ENCODE measurements at places on chromosomes 3 and 15. TPM values are rescaled to one million over a fixed set of nuclear protein-coding genes. Genes with fewer than 3 reads are reported as not detected.

DNA sequence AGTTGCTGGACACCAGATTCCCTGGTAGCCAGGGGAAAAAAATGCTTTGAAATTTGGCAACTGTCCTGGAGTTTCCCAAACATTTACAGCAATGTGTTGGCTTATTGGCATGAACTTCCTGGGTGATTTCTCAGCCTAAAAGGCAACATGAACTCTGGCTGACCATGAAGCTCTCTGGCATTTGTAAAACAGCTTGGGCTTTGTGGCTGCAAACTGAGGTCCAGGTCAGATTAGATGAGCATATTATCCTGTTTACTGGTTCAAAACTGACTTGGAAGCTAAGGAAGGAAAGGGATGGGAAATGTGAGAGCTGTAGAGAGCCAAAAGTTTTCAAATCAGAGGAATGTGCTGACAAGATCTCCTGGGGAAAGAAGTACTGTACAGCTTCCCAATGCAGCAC lies 139.0 kb downstream of the P3H2 start:
- no peak overlapping the region for H3K4me3 ChIP-seq
- no peaks in the 10 kb centered on the region for H3K27me3 ChIP-seq
- H3K27ac ChIP-seq, result no peak overlapping the region
- H3K4me1 ChIP-seq, result no peaks in the 10 kb centered on the region

DNA sequence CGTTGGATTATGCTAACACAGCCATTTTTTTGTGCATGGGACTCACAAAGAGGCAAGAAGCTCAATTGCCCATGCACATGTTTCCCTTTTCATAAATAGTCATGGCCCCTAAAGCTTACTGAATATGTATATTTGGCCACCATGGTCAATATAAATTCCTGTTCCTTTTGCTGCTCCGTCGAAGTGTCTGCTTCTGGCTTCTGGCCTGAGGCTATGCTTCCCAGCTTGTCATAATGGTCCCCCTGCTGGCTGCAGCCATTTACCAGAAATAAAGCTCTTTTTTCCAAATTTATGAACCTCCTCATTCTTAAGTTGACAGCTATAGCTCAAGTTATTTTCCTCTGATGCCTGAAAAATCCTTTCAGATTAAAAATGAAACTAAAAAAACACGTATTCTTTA lies 602.1 kb downstream of the VGLL3 start:
- H3K27me3 ChIP-seq, result no peaks in the 10 kb centered on the region
- no peak overlapping the region for H3K27ac ChIP-seq
- no peak overlapping the region for H3K4me3 ChIP-seq
- DNase-seq, result no peak
- no peaks in the 10 kb centered on the region for H3K36me3 ChIP-seq

DNA sequence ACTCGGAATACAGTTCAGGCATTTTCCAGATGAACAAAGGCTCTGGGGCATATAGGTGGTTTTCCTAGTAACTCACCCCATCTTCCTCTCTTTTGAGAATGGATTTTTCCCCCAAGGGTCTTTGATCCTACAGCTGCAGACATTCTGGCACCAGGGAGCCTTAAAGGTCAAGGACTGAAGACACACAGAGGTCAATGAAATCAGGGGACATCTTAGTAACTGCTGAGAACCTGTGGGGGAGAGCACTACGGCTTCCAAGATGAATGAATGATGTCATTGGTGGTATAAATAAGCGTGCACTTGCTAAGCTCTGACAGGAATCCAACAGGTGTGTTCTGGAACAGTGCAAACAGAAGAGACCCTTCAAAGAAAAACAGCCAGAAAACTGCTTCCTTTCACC lies 36.3 kb downstream of the TMEM212 start:
- H3K4me3 ChIP-seq, result no peak overlapping the region
- no peak overlapping the region for H3K27ac ChIP-seq
- peaks cover 2% of the 10 kb centered on the region for H3K4me1 ChIP-seq
- H3K27me3 ChIP-seq, result no peaks in the 10 kb centered on the region

DNA sequence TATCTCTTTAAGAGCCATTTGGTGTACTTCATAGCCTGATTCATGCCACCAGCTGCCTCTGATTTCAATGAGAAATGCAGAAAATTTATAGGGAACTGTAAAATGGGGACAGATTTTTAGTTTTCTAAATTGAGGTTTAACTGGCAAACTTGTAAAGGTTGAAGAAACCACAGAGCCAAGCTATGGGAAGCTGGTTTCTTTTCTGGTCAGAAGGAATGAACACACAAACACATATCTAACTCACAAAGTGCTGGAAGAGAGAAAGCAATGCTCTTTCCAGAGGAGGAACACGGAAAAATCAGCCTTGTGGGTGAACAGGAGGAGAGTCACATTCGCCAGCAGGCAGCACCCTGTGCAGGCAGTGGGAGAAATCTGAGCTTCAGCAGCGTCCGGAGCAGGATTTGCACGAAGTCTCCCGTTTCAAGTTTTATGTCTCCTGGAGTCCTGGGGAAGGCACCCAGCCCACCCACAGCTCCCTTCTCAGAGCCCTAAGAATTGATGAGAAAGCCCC lies 481 bp downstream of the MASP1 start:
- no peak overlapping the region for H3K4me3 ChIP-seq
- DNase-seq, result no peak
- H3K27me3 ChIP-seq, result peaks cover 5% of the 10 kb centered on the region
- no peaks in the 10 kb centered on the region for H3K36me3 ChIP-seq

DNA sequence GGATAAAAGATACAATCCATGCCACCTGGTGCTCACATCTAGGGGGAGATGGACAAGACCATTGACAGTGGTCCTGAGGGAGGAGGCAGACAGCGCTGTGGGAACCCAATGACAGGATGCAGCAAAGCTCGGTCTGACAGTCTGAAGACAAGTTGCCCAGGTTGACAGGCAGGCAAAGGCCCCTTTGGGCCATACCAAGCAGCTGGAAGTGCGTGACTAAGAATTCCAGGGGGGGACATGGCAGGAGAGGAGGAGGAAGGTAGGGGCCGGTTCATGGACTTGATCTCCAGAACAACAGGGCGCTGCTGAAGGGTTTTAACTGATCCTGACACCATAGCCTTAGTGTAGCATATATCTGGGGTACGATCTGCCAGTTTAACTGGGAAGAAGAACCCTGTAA lies 83.4 kb downstream of the RPLP1 start:
- H3K27me3 ChIP-seq, result peaks cover 49% of the 10 kb centered on the region
- H3K4me1 ChIP-seq, result no peaks in the 10 kb centered on the region
- no peak overlapping the region for H3K4me3 ChIP-seq
- no peaks in the 10 kb centered on the region for H3K36me3 ChIP-seq
- DNase-seq, result no peak

Gene PROS1
- total RNA-seq, result 22.6 TPM

Gene ITIH1
- total RNA-seq, result 0.31 TPM

Gene SERINC4
- total RNA-seq, result 0.22 TPM

Gene TRAT1
- total RNA-seq, result 0.16 TPM

Gene DNAJC17
- 31.2 TPM for total RNA-seq

All from K562 (cell line).